ENCODE measurements at places on chromosomes 2 and 18.
A peak's percentile ranks its signal among the peaks of the same experiment; 100 is the strongest.

DNA sequence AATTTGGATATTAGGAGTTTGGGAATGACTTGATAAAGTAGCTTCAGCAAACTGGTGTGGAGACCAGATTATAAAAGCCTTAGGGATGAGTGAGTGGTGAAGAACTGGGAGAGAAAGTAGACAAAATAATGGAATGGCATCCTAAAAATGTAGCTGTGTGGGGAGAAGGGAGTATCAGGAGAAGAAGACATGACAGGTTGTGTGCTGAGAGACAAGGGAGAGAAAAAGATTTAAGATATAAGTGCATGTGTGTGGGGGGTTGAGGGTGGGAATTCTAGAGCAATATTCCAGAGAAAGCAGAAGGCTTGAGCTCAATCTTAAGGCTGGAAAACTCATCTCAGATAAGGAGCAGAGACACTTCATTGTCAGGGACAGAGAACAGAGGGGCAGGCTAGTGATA, 159.5 kb downstream of the HNMT start:
- peak; percentile 10 for DNase-seq

DNA sequence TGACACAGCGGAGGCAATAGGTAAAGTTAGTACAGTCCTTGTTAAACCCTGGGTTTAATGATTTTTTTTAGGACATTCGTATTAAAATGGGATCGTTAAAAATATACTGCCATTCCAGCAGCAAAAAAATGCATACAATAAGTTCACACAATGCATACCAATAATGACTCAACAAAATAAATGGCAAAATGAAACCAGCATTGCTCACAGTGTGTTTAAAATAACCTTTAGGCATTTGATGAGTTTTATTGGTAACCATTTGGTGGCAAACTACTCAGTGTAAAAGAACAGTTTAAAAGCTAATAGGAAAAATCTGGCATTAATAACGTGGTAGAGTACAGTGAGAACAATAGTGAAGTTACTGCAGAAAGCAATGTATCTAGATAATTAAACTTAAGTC, 539.0 kb upstream of the PIK3C3 start:
- DNase-seq, result peak; percentile 2

GRCh38 chr2:143171817-143172216, 42.6 kb downstream of the ARHGAP15 start:
- peak; percentile 1 for DNase-seq

- DNase-seq, result peak; percentile 72
Observed at GRCh38 chr2:160210599-160211138, 10.6 kb upstream of the ITGB6 start.

DNA sequence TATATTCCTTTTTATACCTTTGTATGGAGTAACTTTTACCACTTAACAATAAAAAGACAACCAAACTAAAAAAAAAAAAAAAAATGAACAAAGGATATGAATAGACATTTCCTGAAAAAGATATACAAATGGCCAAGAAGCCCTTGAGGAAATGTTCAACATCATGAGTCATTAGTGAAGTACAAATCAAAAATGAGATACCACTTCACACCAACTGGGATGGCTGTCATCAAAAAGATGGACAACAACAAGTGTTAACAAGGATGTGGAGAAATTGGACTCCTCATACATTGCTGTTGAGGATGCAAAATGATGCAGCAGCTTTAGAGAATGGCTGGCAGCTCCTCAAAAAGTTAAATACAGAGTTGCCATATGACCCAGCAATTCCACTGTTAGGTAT, 22.6 kb upstream of the SCYGR2 start:
- no peak for DNase-seq

DNA sequence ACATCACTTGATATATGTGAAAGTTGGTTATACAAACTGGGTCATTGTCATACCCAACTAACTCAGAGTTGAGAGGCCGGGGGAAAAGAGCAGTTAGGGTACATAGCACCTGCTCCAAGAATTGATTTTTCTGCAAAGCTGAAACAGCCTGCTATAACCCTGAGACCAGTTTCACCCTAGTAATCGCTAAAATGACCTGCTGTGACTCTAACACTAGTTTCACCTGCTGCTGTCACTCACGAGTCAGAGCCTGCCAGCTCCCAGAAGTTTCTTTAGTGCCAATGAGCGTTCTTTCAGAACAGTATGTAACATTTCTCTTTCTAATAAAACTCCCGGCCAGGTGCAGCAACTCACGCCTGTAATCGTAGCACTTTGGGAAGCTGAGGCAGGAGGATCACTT, 28.0 kb downstream of the SRSF7 start:
- DNase-seq, result no peak

GRCh38 chr18:78906066-78906465, 73.6 kb upstream of the SALL3 start:
- DNase-seq, result no peak

DNA sequence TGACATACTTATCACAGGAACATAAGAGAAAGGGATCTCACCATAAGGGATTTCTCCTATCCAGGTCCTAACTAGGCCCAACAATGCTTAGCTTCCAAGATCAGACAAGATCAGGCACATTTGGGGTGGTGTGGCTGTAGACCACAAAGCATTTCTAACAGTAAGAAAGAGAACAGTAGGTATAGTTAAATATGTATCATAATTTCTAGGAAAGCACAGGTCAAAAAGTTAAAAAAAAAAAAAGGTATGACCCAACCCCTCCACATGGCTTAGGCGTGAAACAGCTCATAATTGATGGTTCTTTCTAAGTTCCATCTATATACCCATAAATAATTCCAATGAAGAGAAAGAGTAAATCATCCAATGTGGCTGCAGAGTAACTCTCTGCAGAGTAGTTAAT, 6.9 kb downstream of the PRKD3 start:
- DNase-seq, result no peak

DNA sequence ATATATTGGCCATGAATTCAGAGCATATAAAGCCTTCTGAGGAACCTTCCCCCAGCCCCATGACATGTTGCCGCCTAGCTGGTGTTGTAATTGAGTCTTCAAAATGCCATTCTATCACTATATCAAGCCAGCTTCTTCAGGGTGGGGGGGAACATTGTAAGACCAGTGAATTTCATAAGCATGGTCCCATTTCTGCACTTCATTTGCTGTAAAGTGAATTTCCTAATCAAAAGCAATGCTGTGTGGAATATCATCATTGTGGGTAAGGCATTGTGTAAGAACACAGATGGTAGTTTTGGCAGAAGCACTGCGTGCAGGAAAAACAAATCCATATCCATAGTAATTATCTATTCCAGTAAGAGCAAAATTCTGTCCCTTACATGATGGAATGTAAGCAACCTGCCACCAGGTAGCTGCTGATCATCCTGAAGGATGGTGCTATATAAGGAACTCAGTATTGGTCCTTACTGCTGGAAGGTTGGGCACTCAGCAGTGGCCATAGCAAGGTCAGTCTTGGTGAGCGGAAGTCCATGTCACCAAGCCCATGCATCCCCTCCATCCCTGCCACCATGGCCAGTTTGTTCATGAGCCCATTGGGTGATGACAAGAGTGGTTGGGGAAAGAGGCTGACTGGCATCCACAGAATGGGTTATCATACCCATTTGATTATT, 159.4 kb downstream of the COPS8 start:
- peak; percentile 76 for DNase-seq

GRCh38 chr2:5315512-5315911, 376.7 kb upstream of the SOX11 start:
- DNase-seq, result no peak

DNA sequence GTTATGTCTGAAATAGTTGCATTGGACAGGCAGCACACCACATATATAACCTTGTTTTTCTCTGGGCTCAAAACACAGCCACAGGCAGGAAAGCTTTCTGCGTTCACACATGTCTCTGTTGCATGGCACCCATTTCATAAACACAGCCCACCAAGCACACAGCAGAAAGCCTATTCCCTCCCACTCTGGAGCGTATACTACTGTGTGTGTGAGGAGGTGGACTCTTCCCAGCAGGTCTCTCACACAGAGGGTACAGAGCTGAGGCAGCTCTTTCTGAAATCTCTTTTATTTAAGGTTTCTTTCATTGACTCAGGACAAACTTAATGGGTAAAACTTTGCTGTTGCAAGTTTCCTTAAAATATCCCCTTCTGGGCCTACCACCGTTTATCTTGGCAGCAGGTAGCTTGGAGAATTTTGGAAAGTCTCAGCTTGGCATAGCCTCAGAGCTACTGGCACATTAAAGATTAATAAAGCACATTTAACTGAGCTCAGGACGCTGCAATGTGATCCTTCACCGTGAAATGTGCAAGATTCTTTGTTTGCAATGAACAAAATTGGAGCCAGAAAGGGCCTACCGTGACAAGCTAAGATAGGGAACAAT, 105.1 kb upstream of the NCKAP5 start:
- DNase-seq, result no peak

DNA sequence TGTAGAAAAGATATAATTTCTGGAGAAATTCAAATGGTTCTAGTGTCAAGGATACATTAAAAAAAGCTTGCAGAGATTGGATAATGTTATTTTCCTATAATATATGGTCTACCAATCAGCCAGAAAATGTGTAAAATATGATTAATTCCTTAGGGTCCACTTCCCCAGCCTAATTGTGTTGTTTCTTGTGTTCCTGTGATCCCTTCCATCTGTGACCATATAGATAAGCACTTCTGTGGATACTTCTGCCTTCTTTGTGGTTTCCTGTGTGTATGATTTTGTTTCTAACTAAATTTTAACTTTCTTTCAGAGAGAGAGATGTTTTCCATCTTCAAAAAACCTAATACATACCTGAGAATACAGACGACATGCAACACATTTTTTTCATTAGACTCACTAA, 367.1 kb upstream of the PIK3C3 start:
- no peak for DNase-seq

DNA sequence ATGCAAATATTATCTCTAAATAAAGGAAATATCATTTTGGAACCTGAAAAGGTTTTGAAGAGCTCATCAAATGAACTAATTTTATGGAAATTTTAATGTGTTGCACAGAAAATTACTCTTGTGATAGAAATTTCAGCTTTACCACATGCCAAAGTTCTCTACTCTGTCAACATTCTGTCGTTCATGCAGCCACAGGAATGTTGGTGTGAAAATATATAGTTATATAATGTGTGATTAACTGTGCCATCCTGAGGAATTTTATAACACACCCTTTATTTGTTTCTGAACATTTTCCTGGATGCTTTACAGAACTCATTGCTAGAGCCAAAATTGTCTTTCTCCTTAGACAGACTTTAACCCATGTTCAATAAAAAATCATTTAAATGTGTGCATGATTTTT, 202.5 kb upstream of the SLC8A1 start:
- no peak for DNase-seq

- peak; percentile 76 for DNase-seq
Observed at GRCh38 chr18:944440-944839, 39.8 kb downstream of the ADCYAP1 start.

GRCh38 chr2:128237081-128237534, 81.6 kb downstream of the HS6ST1 start:
- no peak for DNase-seq

GRCh38 chr2:68103030-68103708, 40.4 kb upstream of the C1D start:
- peak; percentile 84 for DNase-seq

DNA sequence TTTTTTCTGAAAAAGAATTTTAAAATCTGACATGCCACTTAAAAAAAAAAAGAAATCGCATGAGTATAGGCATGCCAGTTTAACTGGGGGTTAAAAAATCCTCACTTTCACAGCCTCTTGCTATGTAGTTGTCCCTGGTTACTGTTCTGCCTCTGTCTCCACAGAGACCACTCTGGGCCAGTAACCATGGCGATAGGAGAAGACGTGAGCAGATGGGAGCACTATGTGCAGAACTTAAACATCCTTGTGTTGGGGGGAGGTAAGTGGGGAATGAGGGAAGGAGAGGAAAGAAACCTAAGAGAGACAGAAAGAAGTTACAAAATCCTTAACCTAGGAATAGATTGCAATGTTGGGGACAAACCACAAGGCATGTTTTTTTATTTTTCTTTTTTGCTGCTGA, 75.9 kb upstream of the CYRIA start:
- DNase-seq, result no peak

- DNase-seq, result no peak
Observed at GRCh38 chr2:75800456-75800855, 89.7 kb upstream of the GCFC2 start.

GRCh38 chr2:180085144-180085543, 78.0 kb upstream of the CWC22 start:
- DNase-seq, result no peak

GRCh38 chr2:226333388-226333787, 466.2 kb downstream of the IRS1 start:
- DNase-seq, result no peak

- no peak for DNase-seq
Observed at GRCh38 chr2:217247476-217247875, 387.6 kb upstream of the TNP1 start.

DNA sequence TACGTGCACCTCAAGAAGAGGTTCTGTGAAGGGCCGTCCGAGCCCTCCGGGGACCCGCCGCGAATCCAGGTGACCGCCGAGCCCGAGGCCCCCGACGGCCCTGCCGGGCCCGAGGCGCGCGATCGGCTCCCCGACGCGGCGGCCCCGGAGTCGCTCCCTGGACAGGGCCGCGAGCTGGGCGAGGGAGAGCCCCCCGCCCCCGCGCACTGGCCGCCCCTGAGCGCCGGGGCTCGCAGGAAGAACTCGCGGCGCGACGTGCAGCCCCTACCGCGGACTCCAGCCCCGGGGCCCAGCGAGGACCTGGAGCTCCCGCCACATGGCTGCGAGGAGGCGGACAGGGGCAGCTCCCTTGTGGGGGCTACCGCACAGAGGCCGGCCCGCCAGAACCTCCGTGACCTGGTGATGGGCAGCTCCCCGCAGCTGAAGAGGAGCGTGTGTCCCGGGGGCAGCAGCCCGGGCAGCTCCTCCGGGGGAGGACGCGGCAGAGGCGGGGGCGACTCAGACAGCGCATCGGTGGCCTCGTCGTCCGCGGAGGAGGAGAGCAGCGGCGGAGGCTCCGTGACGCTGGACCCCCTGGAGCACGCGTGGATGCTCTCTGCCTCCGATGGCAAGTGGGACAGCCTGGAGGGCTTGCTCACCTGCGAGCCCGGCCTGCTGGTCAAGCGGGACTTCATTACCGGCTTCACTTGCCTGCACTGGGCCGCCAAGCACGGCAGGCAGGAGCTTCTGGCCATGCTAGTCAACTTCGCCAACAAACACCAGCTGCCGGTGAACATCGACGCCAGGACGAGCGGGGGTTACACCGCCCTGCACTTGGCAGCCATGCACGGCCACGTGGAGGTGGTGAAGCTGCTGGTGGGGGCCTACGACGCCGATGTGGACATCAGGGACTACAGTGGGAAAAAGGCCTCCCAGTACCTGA, 812 bp downstream of the SOWAHC start:
- no peak for DNase-seq

DNA sequence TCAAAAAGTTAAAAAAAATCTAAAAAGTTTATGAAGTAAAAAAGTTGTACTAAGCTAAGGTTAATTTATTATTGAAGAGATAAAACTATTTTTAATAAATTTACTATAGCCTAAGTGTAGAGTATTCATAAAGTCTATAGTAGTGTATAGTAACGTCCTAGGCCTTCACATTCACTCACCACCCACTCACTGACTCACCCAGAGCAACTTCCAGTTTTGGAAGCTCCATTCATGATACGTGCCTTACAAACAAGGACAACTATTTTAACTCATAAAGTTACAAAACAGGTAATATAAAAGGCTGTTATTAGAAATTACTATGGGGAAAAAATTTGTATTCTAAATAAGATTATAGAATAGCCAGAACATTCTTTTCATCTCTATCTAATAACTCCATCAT, 158.9 kb upstream of the FN1 start:
- DNase-seq, result peak; percentile 39

GRCh38 chr2:206430452-206430851, 12.9 kb upstream of the ADAM23 start:
- DNase-seq, result no peak
